ENCODE measurements at places on chromosomes 5 and 9.

- DNase-seq = no peak
Measured at GRCh38 chr9:33942471-33943083, 106.1 kb downstream of the UBAP2 start.

DNA sequence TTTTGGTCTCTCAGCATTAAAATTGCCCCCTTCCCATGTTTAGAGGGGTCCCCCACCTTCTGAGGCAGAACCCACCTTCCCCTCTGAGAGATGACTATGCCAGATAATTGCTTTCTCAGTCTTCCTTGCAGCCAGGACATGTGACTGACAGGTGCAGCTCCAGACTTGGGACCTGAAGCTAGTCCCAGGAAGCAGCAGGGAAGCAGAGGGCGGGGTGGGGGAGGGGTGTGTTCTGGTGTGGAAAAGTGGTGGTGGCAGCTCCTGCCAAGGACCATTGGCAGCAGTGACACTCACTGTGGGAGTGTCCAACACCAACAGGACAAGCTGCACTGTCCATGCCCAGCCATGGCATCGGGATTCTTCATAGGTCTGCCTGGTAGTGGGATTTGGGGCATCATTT lies 2.3 kb downstream of the EIF4E1B start:
- no peak for DNase-seq

- no peak for DNase-seq
Measured at GRCh38 chr9:114086607-114087006, 8.5 kb upstream of the AMBP start.

DNA sequence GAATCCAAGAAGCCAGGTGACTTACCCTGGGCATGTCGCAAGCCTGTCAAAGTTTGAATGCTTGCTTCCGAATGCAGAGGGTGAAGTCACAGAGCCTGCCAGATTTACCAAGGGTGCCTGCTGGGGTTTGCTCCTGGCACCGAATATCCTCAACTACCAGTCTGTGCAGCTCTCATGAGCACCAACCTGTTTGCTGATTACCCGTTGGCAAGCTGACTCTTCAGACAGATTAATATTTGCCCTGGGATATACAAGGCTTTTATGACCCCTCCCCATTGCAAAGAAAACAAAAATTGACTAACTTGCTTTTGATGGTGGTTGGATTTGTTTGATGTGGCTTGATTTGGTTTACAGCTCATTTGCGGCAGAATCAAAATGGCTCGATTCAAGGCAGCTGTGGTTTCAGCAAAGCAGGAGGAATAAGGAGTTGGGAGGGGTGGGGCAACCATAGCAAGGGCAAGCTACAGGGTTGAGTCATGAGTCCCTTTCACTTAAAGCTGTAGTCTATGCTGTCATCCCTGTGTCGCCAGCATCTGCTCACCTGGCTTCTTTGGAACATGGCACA lies 82.3 kb upstream of the AGXT2 start:
- no peak for DNase-seq

Measured in 8988T (cell line).